ENCODE measurements at places on chromosomes 6 and 20.

DNA sequence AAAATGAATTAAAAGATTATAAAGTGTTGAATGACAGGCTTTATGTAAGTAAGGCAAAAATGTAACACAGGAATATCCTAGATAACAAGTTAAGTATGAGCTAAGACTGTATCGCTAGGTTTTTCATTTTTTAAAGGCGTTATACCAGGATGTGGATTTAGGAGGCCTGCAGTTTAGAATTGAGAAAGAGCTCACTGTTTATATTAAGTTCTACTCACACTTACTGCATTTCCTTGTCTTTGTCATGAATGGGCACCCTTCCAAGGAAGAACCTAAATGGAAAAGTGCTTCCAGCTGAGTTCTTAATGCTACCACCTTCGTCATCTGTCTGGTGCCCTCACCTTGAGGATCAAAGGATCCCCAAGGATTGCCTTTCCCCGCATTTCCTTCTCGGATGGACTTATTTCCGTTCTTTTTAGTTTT lies 148.7 kb downstream of the SOX4 start:
- DNase-seq = no peak

DNA sequence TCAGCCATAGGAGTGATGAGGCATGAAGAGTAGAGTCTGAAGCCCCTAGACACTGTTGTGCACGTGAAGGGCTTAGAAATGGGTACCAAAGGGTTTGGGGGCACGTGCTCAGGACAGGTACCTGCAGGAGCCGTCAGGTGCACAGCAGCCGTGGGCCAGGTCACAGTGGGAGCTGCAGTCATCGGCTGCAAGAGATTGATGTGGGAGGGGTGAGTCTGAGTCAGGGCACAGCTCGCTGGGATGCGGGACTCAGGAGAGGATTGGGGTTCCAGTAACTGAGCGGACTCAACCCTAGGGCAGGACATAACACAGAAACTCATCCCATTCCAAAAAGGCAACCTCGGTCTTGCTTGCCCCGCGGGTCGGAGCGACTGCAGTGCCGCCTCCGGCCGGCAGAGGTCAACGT lies 1.1 kb downstream of the DLK2 start:
- DNase-seq = no peak

DNA sequence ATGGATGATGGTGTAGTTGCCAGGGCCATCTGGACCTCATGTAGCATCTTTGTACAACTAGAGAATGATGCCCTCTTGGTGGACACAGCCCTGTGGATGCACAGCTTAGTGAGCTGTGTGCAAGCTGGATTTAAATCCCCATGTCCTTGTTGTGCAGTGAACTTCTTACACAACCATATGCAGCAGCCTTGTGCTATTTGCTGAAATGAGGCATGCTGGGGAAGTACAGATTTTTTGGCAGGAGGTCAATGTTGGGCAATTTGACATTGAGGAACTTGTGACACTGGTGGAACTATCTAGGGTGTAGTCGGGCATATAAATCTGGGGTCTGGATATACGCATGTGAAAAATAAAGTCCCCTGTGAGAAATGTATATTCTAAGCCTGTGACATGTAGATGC lies 5.8 kb upstream of the CDC5L start:
- DNase-seq = no peak

GRCh38 chr6:157798851-157799250 lies 24.2 kb upstream of the SNX9 start:
- no peak for DNase-seq

DNA sequence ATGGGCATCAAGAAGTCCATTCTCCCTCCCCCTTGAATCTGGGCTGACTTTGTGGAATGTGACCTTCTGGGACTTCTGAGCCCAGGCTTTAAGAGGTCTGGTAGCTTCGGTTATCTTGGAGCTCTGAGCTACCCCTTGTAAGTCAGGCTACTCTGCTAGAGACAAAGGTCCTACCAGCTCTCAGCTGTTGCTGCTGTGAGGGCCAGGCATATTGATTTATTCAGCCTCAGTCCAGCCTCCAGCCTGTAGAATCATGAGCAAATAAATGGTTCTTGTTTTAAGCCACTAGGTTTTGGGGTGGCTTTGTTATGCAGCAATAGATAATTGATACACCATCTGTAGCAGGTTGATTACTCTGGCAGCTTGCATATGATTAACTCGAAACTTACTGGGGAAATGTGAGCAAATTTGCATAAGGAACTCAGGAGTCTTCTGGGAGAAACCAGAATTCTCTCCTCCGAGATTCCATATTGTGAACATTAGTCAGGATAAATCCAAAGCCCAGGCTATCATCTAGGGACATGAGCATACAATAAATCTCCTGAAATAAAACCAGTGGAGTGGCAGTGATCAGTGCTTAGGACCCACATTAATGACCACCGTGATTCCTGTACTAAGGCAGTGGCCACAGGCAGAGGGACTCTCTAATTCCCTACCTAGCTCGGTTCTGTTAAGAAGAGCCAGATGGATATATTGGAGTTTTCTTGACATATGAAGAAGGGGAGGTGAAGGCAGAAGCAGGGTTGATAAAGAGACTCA lies 336.1 kb downstream of the CDC5L start:
- DNase-seq = no peak

DNA sequence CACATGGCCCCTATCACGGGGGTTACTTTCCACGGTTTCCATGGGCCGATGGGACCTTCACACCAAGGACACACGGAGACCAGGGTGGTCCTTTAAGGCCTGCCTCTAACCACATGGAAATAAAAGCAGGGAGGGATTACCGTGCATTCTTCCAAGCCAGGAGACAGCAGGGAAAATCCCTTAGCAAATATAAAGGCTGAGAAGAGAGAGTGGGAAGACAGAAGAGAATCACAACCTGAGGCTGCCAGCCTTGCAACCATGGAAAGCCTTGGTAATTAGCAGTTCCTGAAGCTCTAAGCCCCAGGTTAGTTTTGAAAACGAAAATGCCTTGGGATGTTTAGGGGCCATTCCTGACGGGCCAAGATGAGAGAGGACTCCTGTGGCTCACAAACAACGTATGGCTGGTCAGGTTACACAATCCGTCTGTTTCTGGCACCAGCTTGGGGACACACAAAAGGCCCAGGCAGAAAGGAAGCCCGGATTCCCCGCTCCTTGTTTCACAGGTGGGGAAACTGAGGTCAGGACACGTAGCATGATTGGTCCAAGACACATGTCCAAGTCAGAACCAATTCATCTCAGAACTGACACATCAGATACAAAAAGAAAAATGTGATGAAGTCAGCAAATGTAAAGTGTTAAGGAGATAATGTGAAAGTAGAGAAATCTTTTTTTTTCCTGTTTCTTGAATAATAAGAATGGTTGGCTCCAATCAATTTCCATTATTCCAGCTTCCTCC lies 2.8 kb downstream of the PREX1 start:
- DNase-seq = no peak

DNA sequence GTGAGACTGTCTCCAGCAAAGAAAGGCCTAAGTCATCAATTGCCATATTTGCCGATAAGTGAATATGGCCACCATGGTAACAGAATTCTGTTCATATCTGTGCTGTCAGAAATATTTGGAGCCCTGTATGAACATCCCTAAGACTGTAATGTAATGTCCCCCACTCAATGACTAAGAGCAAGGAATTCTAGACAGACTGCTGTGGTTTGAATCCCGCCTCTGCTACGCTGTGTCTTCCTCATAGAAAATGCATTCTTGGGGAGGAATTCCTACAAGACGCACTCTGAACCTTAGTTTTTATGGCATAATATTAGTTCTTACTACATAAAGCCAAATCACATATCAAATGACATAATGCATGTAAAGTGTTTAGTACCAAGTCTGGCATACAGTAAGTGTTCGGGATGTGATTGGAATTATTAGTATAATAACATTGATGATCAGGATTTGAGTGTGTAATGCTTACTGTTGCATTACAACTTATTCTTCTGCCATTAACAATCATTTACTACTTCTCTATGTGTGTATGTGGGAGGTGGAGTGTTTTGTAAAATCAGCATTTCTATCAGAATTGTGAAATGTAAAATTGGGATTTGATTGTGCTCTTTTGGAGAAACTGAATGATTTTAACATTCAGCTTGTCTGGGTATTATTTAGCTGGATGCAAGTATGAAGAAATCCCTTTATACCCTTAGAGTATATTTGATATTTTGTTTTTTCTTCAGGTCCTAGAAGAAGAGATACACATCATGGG lies 103.0 kb downstream of the OLIG3 start:
- DNase-seq = no peak

DNA sequence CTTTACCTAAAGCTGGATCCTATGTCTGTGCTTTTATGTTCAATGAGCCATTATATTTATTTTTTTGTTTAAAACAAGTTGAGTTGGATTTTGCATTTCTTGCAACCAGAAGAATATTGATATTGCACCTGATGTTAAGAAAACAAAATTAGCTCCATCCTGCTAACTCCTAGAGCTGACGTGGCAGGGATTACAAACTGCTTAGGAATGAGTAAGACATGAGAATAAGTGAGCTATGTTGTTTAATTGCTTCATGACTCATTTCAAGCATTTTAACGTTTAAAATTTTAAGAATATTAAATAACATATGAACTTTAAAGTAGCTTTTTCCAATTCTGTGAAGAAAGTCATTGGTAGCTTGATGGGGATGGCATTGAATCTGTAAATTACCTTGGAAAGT lies 663.5 kb downstream of the EPM2A start:
- DNase-seq = no peak

DNA sequence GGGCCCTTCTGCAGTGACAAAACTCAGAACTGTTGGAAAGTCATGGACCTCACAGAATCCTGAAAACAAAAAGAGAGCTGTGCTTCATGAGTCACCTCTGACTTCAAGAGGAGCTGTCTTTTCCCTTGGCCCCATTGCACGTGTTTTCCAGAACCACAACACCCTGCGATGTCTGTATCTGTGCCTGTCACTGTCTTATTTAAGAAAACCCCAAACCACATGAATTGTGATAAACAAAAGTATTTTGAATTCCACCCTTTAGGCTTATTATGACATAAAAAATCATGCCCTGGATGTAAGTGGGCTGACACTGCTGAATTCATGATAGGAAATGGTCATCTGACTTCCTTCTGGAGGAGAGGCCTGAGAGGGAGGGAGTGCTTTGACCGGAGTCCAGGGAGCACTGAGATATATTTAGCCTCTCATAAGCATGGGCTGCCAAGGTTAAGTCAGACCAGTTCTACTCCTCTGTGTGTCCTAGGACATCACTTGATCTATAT lies 96.4 kb upstream of the DUSP22 start:
- DNase-seq = no peak

DNA sequence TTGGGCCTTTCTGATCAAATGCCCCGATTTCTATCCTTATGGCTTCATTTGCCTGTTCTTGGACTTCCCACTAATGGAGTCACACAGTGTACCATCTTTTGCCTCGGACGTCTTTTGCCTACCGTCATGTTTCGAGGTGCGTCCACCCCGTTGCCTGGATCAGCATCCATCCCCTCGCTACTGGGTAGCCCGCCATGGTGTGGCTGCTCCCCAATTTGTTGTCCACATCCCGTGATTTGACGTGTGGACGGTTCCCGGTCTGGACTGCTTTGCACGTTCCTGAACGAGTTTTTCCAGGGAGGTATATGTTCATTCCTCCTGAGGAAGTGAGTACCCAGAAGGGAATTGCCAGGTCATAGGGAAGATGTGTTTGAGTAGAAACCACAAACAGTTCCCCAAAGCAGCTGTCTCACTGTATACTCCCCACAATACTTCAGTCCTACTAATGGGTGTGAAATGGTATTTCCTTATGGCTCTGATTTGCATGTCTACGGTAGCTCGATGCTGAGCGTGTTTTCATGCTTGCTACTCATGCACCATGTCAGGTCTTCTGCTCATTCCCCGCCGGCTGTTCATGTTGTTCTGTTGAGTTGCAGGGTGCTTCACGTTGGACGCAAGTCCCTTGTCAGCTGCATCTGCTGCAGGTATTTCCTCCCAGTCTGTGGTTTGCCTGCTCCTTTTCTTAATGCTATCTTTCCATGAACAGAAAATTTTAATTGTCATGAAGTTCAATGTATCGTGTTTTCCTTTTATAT lies 86.8 kb upstream of the AFDN start:
- DNase-seq = no peak

- no peak for DNase-seq
Observed at GRCh38 chr6:11996751-11997150, 15.4 kb upstream of the HIVEP1 start.

- DNase-seq = peak; percentile 73
Observed at GRCh38 chr6:5541751-5542432, 280.6 kb downstream of the FARS2 start.

- no peak for DNase-seq
Observed at GRCh38 chr6:101534821-101535220, 141.3 kb downstream of the GRIK2 start.

DNA sequence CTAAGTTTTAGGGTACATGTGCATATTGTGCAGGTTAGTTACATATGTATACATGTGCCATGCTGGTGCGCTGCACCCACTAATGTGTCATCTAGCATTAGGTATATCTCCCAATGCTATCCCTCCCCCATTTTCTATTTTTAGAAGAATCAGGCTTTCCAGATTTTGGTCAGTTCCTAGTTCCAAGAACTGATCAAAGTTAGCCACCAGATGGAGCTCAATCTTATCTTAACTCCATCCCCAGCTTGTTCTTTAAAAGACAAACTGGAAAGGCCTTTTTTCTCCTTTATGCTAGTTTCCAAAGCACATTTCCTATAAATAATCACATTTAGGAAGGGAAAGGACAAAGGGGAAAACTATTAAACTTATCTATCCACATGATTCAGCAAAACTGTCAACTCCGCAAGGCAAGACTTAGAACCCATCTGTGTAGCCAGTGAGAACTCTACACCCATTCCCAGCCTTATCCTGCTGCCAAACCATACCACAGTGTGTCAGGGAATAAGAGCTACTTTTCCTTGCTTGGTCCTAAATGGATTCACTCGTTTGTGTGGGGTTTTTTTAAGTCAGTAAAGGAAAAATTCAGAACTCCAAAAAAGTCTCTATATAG lies 22.8 kb upstream of the KHDC1 start:
- no peak for DNase-seq
